Transverse colon (tissue), 4 donors: ENCODE measurements at places on chromosomes 3 and 15.

- H3K4me1 ChIP-seq, result no peaks in the 10 kb centered on the region
- H3K27me3 ChIP-seq, result no peaks in the 10 kb centered on the region
- H3K27ac ChIP-seq, result no peak overlapping the region
- H3K4me3 ChIP-seq, result no peak overlapping the region
Observed at GRCh38 chr3:140850210-140850955, 91.3 kb upstream of the SLC25A36 start.

GRCh38 chr15:49530092-49530491 lies 90.5 kb downstream of the FAM227B start:
- H3K36me3 ChIP-seq, result no peaks in the 10 kb centered on the region
- DNase-seq, result no peak
- no peaks in the 10 kb centered on the region for H3K27me3 ChIP-seq
- H3K4me3 ChIP-seq, result no peak overlapping the region

- no peaks in the 10 kb centered on the region for H3K4me1 ChIP-seq
- no peaks in the 10 kb centered on the region for H3K27me3 ChIP-seq
- no peak for DNase-seq
- H3K27ac ChIP-seq, result no peak overlapping the region
- no peaks in the 10 kb centered on the region for H3K36me3 ChIP-seq
Observed at GRCh38 chr15:66096688-66097058, 156.9 kb downstream of the MEGF11 start.

GRCh38 chr3:23739536-23739935 lies 66.2 kb upstream of the UBE2E1 start:
- H3K4me3 ChIP-seq, result no peak overlapping the region
- no peak for DNase-seq
- H3K27ac ChIP-seq, result no peak overlapping the region
- peaks cover 8% of the 10 kb centered on the region for H3K27me3 ChIP-seq

DNA sequence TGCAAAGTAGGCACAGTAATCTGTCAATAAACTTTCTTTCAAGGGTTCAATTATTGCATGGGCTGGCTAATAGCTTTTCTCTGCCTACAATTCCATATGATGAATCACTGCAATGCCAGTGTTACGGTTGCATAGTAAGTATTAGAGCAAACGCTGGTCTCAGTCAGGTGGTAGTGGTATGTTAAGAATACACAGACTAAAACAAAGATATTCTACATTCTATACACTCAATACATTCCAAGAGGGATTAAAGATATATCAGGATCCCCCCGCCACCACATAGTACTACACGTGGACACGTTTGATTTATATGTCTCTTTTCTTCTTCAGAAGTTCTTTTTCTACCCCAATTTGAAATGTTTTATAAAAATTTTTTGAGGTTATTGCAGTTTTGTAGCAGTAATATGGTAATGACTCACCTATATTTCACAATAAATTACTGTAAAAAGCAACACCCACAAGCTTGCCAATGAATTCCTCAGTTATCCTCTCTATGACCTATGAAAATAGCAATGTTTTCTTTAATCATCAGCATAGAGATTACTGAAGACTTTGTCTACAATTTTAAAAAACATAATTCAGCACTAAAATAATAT lies 68.2 kb downstream of the CD200R1L start:
- no peaks in the 10 kb centered on the region for H3K36me3 ChIP-seq
- H3K4me3 ChIP-seq, result no peak overlapping the region
- H3K27ac ChIP-seq, result peak overlapping the region; percentile 25
- DNase-seq, result no peak
- H3K27me3 ChIP-seq, result no peaks in the 10 kb centered on the region
- no peaks in the 10 kb centered on the region for H3K4me1 ChIP-seq

- H3K27me3 ChIP-seq, result no peaks in the 10 kb centered on the region
- no peak for DNase-seq
- peaks cover 5% of the 10 kb centered on the region for H3K4me1 ChIP-seq
- H3K27ac ChIP-seq, result peak overlapping the region; percentile 76
- H3K36me3 ChIP-seq, result no peaks in the 10 kb centered on the region
- H3K4me3 ChIP-seq, result no peak overlapping the region
Observed at GRCh38 chr15:85615930-85616329, 178.8 kb downstream of the KLHL25 start.

GRCh38 chr15:56715220-56715619 lies 18.1 kb downstream of the ZNF280D start:
- no peak overlapping the region for H3K27ac ChIP-seq
- no peaks in the 10 kb centered on the region for H3K36me3 ChIP-seq
- H3K4me1 ChIP-seq, result peaks cover 18% of the 10 kb centered on the region
- H3K27me3 ChIP-seq, result no peaks in the 10 kb centered on the region

DNA sequence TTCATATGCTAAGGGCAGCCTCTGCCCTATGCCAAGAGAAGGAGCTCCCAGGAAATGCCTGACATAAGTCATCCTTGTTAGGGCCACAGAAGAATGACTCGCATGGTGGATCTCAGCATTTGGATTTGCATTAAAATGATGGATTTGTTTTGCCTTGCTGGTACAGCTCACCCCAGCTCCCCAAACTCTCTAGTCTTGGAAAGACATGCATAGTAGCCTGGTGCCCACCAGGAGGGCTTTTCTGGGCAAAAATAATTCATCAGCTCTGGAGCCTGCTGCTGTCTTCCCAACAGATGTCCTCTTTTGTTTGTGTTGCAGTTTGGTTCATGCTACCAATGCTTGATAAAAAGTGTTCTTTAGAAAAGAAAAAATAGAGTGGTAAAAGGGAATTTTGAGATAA lies 833.0 kb downstream of the AGBL1 start:
- H3K4me1 ChIP-seq, result no peaks in the 10 kb centered on the region
- DNase-seq, result no peak
- H3K36me3 ChIP-seq, result no peaks in the 10 kb centered on the region
- no peaks in the 10 kb centered on the region for H3K27me3 ChIP-seq
- H3K27ac ChIP-seq, result no peak overlapping the region

DNA sequence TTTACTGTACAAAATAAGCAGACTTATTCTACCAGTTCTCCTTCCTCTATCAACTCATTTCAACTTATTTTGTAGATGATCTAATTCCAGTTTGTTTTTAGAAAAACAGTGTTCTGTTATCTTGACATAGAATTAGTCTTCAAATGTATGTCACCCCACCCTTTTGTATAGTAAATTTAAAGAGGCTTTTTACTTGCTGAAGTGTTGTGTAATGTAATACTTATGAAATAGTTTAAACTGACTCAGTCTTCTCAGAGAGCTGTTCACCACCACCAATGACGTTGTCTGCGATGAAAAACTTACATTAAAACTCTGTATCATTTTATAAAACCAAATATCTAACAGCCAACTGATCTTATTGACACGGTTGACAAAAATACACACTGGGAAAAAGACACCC lies 82.9 kb downstream of the RAP2B start:
- H3K4me3 ChIP-seq, result no peak overlapping the region
- no peaks in the 10 kb centered on the region for H3K27me3 ChIP-seq
- DNase-seq, result no peak
- no peaks in the 10 kb centered on the region for H3K4me1 ChIP-seq

DNA sequence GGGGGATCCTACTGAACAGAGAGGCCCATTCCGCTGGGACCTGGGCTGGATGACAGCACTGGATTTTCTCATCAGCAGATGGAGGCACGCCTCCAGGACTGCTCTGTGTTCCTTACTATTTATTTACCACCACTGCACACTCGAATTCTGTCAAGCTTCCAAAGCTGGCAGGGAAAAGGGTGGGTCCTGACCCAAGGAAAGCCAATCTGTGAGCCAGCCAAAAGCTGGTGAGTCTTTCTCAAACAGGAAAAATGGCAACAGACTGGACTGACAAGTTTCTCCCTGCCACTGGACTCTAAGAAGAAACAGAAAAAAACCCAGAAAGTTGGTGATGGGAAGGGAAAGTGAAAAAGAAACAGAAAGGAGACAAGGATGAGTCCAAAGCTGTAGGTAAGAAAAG lies 37.8 kb downstream of the CD47 start:
- H3K4me3 ChIP-seq, result no peak overlapping the region
- DNase-seq, result no peak
- H3K27me3 ChIP-seq, result no peaks in the 10 kb centered on the region
- H3K36me3 ChIP-seq, result no peaks in the 10 kb centered on the region
- H3K4me1 ChIP-seq, result no peaks in the 10 kb centered on the region
- H3K27ac ChIP-seq, result no peak overlapping the region

- peak within 1 kb of the TSS; percentile 88 for H3K27ac ChIP-seq
- H3K4me3 ChIP-seq, result peak within 1 kb of the TSS; percentile 94
- DNase-seq, result no peak
Observed at GRCh38 chr3:72446218-72447058, 401.8 kb downstream of the SHQ1 start.

GRCh38 chr3:40308725-40309417 lies 636 bp upstream of the EIF1B start:
- no peaks in the 10 kb centered on the region for H3K36me3 ChIP-seq
- no peaks in the 10 kb centered on the region for H3K27me3 ChIP-seq
- H3K4me3 ChIP-seq, result peak overlapping the region; percentile 100
- H3K27ac ChIP-seq, result peak overlapping the region; percentile 100
- H3K4me1 ChIP-seq, result peaks cover 14% of the 10 kb centered on the region

- DNase-seq, result no peak
- H3K4me3 ChIP-seq, result peak overlapping the region; percentile 89
Observed at GRCh38 chr3:128123156-128123537, 465 bp downstream of the RUVBL1 start.

GRCh38 chr15:75693501-75694240 lies 19.0 kb downstream of the CSPG4 start:
- DNase-seq, result no peak
- peaks cover 31% of the 10 kb centered on the region for H3K4me1 ChIP-seq
- H3K27ac ChIP-seq, result peak overlapping the region; percentile 87
- H3K27me3 ChIP-seq, result no peaks in the 10 kb centered on the region
- no peaks in the 10 kb centered on the region for H3K36me3 ChIP-seq
- no peak overlapping the region for H3K4me3 ChIP-seq

DNA sequence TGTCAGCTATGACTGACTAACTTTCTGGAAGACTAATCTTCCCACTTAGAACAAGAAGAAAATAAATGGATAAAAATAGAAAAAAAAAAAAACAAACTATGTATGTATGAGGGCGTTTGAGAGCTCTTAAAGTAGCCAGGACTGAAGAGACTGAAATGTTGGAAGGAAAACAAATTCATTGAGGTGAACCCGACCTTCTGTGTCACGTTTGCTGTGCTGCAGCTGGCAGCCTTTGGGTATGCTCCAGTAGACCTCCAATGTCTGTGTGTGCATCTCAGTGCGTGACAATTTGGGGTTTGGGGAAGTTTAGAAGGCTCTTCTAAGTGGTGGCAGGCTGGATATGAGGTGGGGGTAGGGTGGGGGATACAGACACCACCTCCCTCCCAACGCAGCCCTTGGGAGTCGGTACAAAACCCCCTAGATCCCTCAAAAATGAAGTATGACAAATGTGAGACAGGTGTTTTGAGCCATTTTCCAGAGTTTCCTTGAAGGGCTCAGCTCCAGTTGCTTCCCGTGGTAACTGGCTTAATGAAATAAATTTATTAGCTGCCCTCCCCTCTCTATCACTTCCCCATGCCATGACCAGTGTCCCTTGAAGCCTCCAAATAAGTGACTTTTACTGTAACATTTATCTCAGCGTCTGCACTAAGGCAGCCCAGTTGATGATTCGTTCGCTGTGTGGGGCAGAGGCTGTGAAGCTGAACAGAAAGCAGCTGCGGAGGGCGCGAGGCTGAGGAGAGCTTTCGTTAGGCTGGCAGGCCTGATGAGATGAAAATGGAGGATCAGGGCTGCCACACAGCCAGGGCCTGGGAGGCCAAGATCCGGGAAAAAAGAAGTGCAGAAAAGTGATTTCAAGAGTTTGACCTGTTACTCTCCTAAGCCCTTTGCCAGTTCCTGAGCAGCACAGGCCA lies 34.9 kb upstream of the GABRB3 start:
- H3K4me3 ChIP-seq, result no peak overlapping the region
- H3K27me3 ChIP-seq, result no peaks in the 10 kb centered on the region
- H3K4me1 ChIP-seq, result no peaks in the 10 kb centered on the region
- H3K36me3 ChIP-seq, result no peaks in the 10 kb centered on the region
- no peak for DNase-seq

DNA sequence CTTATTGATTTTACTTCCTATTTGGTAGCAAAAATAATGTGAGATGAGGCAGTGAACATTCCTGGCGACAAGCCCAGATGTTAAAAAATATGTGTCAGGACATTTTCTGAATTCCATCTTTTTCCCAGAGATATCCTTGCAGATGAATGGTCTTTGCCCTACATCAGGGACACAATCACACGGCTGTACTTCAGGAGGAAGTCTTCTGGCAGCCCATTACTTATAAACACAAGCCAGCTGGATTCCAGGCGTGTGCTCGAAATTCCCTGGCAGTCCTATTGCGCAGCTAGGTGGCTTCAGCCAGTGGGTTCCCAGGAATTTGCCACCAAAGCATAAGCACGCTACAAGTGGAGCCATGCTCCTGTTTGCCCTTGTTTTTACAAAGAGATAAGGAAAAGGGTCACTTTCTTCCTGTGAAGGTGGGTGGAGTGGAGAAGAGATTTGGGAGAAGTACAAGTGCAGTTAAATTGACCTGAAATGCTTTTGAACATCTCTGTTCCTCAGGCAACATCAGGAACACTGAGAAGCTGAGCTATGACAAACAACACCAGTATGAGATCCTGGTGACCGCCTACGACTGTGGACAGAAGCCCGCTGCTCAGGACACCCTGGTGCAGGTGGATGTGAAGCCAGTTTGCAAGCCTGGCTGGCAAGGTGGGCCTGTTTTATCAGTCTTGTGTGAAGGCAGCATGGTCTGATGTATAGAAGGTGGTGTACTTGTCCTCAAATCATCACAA lies 257.1 kb upstream of the TRIM42 start:
- H3K36me3 ChIP-seq, result no peaks in the 10 kb centered on the region
- no peak for DNase-seq
- no peak overlapping the region for H3K4me3 ChIP-seq
- no peaks in the 10 kb centered on the region for H3K4me1 ChIP-seq

DNA sequence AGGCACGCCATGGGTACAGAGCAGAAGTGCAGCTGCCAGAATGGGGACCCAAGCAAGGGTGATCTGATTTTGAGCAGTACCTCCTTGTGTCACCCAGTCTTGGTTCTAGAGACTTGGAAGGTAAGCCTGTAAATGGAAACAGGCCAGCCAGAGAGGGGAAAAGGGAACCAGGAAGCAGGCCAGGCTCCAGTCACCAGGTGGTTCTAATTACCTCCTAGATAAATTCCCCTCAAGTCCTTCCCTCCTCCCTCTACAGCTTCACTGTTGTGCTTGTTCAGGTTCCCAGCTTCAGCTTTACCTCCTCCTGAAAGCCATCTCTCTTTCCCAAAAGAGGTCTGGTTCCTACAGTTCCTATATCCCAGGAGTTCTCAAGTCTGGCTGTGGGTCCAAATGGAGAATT lies 58.8 kb upstream of the SLC7A14 start:
- H3K4me1 ChIP-seq, result no peaks in the 10 kb centered on the region
- no peak overlapping the region for H3K4me3 ChIP-seq
- H3K36me3 ChIP-seq, result no peaks in the 10 kb centered on the region
- no peaks in the 10 kb centered on the region for H3K27me3 ChIP-seq
- H3K27ac ChIP-seq, result no peak overlapping the region

DNA sequence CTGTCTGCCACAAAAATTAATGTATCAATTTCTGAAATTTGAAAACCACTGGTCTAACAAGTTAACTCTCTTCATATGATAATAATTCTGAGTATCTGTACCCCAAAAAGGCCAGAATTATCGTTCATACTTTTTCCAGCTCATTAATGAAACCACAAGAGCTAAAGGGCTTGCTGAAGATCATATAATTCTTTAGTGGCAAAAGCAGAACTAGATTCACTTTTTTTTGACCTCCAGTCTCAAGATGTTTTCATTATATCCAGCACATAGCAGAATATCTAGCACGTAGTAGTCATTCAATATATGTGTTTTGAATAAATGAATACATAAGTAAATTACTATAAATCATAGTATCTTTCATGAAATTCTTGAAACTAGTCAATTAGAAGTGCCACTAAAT lies 246.7 kb upstream of the KCNH8 start:
- H3K27ac ChIP-seq, result no peak overlapping the region
- H3K4me1 ChIP-seq, result no peaks in the 10 kb centered on the region
- no peaks in the 10 kb centered on the region for H3K27me3 ChIP-seq
- no peak for DNase-seq
- no peak overlapping the region for H3K4me3 ChIP-seq
